ENCODE measurements at places on chromosomes 6 and 20.

GRCh38 chr20:17304774-17305173 is 77.9 kb downstream of the PCSK2 start:
- no peak for DNase-seq

- DNase-seq, result no peak
Measured at GRCh38 chr6:152087096-152087495, 279.6 kb downstream of the ESR1 start.

DNA sequence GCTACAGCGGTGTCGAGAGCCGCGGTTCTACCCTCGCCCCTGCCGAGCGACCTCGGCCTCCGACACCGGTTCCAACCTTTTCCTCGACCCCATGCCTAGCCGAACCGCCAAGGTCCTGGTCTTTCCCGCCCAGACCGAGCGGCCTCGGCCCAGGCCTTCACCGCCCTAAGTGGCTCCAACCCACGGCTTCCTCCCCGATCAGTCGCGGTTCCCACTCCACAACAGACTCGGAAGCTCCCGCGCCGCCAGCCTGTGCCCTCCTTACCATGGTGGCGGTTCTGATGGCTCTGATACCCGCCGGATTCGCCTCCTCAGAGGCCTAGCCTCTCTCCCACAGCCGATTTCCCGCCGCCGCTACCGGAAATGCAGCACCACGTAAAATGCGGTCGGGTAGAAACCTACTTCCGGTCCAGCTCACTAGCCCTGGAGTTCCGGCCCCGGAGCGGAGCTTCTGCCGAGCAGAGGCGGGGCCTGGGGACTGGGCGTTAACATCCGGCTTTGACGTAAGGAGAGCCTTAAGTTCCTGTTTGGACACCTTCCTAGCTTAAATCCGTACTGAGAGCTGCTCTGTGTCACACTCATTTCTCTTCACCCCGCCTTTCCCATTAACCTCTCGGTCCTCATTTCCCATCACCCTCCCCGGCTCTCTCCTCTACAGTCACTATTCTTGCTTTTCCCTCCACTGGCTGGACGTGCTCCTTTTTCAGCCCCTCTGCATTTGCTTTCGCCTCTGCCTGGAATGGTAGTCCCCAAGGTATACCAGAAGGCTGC is at the start of gene SNRPB:
Gene SNRPB, minus strand, starts transcription at position 367 of the 771 bp plus-strand sequence. Its CDS starts 99 bp downstream, at position 268.
- peak; percentile 96 for DNase-seq

DNA sequence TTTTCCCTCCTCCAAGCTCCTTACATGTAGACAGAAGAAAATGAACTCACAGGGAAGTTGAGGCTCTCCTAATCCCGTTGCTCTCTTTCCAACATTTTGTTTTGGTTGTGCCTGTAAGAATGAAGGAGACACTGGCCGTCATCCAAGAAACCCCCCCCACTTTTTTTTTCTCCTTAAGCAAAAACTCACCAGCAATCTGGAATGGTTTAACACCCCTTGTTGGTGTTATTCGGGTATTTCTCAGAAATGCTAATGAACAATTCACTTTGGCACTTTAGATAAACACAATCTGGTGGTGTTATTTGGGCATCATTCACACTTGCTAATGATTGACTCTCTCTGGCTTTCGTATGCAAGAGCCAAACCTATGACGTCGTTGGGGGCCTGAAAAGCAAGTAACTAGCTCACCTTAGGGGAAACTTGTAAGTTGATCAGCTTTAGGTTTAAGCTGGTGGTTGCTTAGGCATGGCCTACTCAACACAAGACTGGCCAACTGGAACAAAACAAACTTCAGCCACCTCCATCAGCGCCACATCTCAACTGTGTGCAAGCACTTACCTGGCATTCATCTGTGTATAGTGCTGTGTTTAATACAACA is 24.3 kb upstream of the OLIG3 start:
- no peak for DNase-seq

DNA sequence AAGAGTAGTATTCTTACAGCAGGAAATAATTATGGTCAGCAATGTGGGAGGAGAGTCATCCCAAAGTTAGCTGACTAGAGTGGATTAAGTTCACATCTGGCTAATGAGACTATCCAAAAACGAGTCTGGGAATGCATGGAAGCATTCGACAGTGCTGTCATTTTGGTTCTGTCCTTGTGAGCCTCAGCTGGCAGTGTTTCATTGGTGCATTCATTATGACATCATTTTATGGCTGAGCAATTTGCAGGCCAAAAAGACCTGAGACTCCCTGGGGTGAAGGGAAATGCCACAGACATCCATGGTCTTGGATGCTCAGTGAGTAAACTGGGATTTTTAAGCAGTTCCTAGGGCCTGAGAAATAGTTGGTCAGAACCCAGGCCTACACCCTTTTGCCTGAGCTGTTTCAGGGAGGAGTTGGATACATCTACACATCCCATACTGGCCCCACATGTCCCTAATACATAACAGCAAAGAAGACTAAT is 196.4 kb upstream of the CCN2 start:
- no peak for DNase-seq

DNA sequence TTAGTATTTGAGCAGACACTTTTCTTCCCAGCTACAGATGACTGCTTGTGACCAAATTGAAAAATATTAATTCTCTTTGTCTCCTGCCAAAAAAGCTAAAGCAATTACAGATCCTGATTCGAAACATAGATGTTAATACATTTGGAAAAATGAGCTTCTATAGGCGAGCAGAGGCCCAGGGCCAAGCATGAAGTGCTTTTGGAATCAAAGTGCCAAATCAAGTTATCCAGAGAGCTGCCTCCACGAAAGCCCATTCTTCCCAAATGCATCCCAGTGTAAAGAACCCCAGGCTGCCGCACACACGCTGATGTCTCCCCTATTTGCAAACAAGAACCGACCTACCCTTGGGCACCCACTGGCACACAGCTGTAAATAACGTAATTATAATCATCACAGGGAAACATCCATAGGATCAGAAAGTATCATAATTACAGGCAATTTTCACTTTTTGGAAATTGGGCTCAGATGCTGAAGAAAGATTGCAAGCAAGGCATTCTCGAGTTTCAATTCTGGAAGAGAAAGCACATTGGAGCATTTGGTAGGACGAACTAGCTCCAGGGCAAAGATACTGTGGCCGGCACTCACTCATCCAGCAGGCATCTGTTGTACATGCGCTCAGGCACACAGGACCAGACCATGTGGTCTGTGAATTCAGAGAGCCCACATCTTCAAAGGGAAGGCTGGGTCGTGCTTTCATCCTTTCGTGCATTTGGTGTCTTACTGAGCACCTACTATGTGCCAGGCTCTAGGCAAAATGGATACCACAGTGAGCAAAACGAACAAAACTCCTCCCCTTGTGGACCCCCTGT is 45.9 kb downstream of the BMP7 start:
- DNase-seq, result no peak

DNA sequence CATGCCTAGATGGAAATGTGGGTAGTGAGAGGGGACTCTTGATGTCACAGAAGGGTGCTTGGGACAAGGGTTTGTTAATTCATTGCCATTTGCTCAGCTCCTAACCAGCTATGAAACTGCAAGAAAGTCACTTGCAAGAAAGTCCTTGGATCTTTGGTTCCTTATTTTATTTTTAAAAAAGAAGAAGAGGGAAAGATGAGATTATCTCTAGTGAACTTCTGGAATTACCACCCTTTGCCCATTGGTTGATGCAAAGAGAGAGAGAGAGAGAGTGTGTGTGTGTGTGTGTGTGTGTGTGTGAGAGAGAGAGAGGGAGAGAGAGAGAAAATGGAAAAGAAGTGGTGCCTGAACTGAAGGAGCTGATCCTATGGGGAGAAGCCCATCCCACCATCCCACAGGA is 4.6 kb upstream of the SFT2D1 start:
- no peak for DNase-seq

- no peak for DNase-seq
Measured at GRCh38 chr6:6414931-6415330, 94.5 kb upstream of the F13A1 start.

DNA sequence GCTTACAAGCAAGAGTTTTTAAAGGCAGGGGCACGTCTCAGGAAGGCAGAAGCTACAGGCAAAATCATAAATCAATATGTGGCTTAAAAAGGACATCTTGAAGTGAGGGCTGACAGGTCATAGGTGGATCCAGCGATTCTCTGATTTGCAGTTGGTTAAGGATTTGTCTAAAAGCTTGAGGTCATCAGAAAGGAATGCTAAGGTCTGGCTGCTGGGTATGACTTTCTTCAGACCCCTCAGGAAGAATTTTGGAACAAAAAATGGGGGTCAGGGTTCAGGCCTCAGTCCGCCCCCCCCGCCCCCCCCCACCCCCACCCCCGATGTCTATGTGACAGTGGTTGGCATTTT is 261.9 kb downstream of the CDH4 start:
- no peak for DNase-seq

DNA sequence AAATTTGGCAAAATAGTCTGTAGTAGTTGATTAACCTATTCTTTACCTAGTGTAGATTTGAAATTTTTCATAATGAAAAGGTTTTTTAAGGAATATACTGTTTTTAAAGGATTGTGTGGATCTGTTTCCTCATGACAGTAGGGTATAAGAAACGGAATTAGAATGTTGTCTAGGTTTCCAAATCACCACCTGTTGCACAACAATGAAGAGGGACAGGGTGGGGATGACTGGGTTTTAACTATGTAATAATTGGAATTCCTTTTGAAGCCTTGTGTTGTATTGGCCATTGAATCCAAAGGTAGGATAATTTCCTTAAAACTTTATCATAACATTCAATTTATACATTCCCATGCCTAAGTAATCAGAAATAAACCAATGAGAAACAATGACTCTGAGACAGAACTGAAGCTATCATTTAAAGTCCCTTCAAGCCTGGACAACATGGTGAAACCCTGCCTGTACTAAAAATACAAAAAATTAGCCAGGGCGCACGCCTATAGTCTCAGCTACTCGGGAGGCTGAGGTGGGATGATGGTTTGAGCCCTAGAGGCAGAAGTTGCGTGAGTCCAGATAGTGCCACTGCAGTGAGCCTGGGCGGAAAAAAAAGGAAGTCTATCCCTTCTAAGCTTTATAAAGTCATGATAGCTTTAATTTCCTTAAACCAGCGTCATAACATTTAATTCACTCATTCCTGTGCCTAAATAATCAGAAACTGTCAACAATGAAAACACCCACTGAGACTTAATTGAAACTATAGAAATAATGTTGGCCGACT is 18.3 kb upstream of the SLC17A5 start:
- no peak for DNase-seq

DNA sequence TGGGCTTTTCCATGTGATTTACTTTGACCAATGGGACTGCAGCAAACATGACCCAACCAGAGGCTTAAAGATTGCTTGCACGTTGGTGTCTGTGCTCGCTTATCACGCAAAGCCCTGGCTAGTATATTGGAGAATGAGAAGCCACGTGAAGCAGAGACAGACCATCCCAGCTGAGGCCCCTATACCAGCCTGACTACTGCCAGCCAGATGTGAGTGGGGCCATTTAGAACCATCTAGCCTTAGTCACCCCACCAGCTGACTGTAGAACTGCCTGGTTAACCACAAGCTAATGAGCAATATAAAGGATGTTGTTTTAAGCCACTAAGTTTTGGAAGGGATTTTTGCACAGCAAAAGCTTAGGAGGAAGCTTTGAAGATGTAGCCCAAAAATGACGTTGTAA is 74.5 kb downstream of the MACROD2 start:
- DNase-seq, result no peak

- no peak for DNase-seq
Measured at GRCh38 chr6:34341481-34341971, 50.9 kb downstream of the NUDT3 start.

DNA sequence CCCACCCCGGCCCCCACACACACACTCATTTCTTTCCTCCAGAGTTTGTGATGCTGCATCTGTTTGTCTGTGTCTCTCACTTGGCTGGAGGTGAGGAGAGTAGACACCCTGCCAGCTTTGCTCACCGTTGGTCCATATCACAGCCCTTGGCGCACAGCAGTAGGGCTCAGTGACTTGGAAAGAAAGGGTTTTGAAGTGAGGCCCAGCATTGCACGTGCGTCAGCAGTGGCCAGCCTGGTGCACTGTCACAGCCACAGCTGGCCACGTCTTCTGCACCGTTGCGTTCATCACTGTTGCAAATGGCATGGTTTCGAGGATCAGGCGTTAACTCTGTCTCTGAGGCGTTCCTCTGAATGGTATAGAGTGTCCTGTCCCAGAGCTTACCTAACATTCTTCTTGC is 3.7 kb downstream of the WFDC5 start:
- no peak for DNase-seq

DNA sequence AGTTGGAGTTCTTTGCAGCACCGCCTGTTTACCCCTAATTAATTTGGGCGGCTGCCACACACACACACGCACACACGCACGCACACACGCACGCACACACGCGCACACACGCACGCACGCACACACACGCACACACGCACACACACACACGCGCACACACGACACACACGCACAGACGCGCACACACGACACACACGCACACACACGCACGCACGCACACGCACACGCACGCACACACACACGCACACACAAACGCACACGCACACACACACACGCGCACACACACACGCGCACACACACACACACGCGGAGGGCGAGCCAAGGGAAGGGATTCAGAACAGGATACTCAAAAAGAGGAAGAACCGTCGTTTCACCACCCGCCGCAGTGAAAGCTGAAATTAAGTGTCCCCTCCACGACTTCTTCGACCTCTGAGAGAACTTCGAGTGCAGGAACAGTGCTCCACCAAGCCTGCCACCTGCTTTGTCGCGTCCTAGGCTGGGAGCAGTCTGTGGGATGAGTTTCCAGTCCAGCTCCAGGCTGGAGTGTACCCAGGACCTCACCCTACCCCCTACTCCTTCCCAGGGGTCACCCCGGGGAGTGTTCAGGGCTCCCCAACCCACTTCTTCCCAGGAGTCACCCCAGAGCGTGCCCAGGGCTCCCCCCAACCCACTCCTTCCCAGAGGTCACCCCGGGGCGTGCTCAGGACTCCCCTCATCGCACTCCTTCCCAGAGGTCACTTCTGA is 1.1 kb downstream of the RNASET2 start:
- no peak for DNase-seq

- DNase-seq, result no peak
Measured at GRCh38 chr6:154241581-154241980, 115.0 kb downstream of the IPCEF1 start.
